ENCODE measurements at places on chromosomes 2 and 18. TPM values are rescaled to one million over a fixed set of nuclear protein-coding genes. Genes with fewer than 3 reads are reported as not detected.

Gene STAT4
- 1.1 TPM for polyA plus RNA-seq

Gene HS6ST1
- polyA plus RNA-seq, result 3.0 TPM

Gene RFX8
- not detected for polyA plus RNA-seq

Gene SERPINB13
- not detected for polyA plus RNA-seq

Gene SMAD4
- 36.2 TPM for polyA plus RNA-seq

Gene DSG4
- not detected for polyA plus RNA-seq

Gene TGFA
- 1.3 TPM for polyA plus RNA-seq

Gene SH3RF3
- polyA plus RNA-seq, result 13.1 TPM

Data from aorta (tissue), 5 donors.